GM13977 (cell line): ENCODE measurements at places on chromosomes 11 and 22.

DNA sequence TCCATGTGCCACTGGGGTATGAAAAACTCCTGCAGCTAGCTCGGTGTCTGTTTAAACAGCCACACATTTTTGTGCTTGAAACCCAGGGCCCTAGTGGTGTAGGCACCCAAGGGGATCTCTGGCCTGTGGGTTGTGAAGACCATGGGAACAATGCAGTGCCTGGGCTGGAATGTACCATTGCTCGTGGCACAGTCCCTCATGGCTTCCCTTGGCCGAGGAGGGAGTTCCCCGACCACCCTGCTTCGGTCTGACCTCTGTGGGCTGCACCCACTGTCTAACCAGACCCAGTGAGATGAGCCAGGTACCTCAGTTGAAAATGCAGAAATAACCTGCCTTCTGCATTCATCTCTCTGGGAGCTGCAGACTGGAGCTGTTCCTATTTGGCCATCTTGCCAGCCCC, 214.0 kb downstream of the TRPC6 start:
- DNase-seq: no peak

GRCh38 chr11:77644887-77645286, 7.3 kb upstream of the CLNS1A start:
- no peak for DNase-seq

GRCh38 chr11:132972565-132972964, 559.7 kb downstream of the OPCML start:
- DNase-seq: no peak

GRCh38 chr11:21710809-21711208, 482.1 kb upstream of the ANO5 start:
- DNase-seq: no peak

GRCh38 chr11:4798427-4799183, 5.6 kb downstream of the OR52R1 start:
- no peak for DNase-seq

DNA sequence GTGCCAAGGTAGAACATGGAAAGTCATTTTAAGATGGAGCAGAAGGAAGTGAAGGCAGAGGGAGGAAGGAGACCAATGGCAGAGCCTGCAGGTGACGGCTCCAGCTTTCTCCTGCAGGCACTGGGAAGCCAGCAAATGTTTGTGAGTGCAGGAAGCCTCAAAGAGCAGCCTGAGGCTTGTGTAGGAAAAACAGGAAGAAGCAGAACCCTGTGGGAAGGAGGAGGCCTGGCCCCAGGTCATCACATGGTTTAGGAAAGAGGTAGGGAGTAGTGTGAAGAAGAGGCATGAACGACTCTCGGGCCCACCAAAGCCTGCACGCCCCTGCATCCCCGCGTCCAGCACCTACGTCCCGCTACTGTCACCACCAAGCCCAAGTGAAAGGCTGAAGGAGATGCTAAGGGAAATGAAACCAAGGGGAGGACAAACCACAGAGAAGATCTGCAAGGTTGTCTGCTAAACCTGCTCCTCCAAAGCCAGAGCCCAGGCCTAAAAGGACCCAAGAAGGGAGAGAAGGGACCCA, 151.5 kb downstream of the CHST1 start:
- no peak for DNase-seq

DNA sequence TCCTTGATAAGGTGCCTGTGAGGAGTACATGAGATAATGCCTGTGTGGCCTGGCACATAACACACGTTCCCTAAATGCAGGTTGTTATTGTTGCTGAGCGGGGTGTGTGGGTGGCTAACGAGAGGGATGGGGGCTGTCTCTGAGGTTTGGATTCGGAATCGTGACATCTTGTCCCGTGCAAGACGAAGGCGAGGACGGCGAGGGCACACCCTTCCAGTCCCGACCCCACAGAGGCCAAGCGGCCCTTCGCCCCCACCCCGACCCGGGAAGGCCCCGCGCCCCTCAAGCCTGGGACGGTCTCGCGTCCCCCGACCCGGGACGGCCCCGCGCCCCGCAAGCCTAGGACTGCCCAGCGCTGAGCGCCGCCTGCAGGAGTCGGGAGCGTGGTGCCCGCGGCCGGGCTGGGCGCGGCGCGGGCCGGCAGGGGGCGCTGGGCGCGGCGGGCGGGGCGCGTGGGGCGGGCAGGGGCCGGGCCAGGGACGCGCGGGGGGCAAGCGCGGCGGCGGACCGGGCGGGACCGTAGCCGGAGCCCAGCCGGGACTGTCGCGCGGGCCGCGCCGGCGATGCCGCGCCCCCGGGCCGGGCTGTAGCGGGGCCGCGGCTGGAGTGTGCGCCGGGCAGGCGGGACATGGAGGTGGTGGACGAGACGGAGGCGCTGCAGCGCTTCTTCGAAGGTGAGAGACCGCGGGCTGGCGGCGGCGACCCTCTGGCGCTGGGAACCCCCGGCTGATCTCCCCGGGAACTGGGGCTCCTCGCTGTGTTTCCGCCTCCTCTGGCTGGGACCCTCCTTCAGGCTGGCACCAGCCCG, at the start of gene MYRF:
Gene MYRF (plus strand): TSS at position 520 of the 808 bp plus-strand sequence. CDS start 109 bp downstream, at position 629.
- peak; percentile 87 for DNase-seq

DNA sequence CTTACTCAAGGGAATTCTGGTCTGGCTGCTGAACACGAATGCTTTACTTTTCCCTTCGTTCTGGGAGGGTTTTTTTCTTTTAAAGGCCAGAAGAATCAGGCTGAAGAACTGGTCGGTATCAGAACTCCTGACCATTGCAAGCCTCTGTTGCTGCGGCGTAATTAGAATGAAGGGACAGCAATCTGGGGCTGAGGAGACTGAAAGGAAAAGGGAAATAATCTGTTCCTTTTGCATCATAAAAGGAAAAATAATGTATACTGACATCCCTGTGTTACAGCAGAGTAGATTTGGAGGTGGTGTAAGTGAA, 670 bp downstream of the SC5D start:
- DNase-seq: no peak

DNA sequence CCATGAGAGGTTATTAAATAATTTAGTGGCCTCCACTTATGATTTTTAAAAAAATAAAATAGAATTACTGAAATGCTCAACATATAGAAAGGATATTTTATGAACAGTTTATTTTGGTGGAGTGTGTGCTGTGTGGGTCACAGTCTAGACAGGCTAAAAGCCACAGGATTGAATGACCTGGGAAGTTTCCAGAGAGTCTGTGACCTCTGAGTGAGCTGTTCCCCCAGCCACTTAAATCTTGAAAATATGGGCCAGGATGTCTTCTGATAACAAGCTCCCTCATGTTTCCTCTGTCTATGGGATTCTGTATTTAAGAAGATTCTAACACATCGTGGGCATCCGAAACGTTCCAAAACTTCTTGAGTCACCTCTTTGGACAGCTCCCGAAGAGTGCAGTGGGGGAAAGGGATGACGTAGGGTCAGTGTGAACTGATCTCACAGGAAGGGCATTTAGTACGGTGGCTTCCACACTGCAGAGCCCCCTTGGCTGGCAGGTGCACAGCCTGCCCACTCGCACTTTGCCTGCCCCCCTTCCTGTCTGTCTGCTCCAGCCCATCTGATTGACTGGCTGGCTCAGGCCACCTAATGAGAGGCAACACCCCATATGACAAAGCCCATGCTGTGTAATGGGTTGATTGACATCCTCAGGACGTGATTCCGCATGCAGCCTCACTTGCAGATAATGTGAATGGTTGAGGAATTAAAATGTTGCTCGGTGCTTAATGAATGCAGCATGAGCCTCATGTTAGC, 97.4 kb downstream of the NTM start:
- DNase-seq: no peak

DNA sequence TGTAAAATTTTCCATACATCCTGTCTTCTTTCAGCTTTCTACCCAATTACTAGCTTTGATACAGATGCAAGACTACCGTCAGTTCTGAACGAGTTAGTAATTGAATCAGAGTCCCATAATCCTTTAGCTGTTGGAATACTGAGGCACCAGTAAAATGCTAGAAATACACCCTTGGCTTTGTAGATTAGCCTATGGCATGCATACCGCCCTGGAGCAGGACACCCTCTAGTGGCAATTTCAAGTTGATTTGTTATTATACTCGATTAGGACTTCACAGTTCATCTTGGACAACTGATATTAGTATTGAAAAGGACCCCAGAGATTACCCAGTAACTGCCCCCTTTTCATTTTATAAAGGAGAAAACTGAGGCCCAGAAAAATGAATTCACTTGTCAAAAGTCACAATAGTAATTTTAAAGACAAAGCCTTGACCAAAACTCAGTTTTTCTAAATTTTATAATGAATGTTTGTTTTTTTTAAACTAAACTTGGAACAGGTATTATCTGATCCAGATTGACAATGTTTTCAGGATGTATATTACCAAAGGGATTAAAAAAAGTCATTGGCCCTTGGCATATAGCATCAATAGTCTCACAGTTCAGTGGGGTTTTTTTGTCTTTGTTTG, 72.6 kb downstream of the HIPK3 start:
- DNase-seq: peak; percentile 34

DNA sequence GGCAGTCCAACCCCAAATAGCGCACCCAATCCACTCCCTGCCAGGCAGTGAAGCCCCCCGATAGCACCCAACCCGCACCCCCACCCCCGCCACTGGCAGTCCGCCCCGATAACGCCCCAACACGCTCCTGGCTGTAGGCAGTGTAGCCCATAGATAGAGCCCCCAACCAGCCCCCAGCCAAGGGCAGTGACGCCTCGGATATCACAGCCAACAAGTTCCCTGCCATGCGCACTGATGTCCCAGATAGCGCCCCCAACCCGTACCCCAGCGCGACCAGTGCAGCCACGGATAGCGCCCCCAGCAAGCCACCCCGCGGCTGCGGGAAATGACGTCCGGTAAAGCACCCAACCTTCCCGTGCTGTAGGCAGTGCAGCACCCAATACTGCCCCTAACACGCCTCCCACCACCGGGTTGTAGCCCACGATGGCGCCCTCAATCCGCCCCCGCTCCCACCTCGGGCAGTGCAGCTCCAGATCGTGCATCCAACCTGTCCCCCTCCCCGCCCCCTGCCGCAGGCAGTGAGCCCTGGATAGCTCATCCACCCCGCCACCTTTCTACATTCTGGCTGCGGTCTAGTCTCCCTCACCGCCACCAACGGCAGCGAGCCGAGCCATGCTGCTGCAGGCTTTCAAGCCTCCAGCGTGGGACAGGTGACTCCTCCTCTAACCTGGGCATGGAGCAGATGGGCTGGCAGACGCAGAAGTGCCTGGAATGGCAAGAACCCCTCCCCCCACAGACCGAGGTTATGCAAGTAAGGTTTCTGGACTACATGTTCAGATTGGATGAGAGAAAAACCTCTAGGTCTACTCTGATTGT, 625 bp downstream of the RFPL2 start:
- peak; percentile 48 for DNase-seq

DNA sequence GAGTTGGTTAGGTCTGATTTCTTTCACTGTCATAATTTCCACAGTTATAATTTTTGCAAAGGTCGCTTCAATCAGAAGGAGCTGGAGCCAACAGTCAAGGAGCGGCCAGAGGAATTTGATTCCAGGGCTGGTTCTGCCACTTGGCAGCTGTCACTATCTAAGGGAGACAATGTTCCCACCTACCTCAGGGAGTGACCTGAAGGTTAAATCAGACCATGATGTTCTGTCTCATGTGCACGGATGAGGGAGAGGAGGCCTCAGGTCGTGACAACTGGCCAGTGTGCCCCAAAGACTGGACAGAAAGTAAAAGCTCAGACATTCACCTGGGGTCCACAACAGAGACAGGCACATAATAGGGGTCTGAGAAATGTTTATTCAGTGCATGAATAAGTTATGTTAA, 7.6 kb downstream of the MRGPRD start:
- DNase-seq: no peak

- DNase-seq: no peak
These were observed 30.7 kb downstream of the FGF4 start for GRCh38 chr11:69744435-69744834.

DNA sequence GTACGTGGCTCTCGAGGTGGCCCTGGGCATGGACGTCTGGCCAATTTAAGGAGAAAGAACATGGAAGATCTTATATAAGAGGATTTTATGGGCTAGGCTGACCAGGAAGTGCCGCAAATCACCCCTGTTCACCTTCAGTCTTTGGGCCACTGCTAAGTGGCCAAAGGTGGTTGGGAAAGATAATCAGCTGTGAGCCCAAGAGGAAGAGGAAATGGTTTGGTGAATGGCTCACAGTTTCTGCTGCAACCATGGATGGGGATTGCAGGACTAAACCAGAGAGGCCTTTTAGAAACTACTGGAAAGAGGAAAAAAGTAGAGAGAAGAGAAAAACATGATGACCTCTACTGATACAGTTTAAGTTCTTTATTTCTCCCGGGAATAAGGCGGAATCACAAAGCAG, 96.0 kb upstream of the ARHGAP20 start:
- DNase-seq: no peak

DNA sequence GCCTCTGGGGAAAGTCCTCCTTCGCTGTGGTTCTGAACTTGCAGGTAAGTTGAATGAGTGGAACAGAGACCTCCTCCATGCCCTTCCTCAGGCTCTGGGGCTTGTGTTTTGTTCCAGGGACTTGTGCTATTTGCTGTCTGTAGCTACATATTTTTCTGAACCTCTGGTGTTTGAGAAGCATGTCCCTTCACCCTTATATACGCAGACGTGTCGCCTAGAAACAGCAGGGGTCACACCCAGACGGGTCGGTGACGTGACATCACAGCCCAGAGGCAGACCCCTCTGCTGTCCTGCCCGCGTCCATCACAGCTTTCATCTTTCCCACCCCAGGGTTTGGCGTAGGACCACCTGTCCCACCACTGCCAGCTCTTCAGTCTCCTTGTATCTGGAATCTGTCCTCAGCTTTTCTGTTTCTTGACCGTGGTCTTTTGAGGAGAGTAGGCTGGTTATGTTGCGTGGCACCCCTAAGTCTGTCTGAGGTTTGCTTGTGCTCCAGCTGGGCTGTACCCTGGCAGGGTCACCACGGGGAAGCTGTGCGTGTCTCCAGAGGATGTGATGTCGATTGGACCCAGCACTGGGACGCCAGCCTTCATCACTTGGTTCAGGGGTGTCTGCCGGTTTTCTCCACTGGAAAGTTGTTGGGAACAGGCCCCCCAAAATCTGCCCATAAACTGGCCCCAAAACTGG, 13.4 kb upstream of the MUC5B start:
- DNase-seq: no peak

- no peak for DNase-seq
These were observed 325.7 kb upstream of the C11orf87 start for GRCh38 chr11:109096266-109096665.

DNA sequence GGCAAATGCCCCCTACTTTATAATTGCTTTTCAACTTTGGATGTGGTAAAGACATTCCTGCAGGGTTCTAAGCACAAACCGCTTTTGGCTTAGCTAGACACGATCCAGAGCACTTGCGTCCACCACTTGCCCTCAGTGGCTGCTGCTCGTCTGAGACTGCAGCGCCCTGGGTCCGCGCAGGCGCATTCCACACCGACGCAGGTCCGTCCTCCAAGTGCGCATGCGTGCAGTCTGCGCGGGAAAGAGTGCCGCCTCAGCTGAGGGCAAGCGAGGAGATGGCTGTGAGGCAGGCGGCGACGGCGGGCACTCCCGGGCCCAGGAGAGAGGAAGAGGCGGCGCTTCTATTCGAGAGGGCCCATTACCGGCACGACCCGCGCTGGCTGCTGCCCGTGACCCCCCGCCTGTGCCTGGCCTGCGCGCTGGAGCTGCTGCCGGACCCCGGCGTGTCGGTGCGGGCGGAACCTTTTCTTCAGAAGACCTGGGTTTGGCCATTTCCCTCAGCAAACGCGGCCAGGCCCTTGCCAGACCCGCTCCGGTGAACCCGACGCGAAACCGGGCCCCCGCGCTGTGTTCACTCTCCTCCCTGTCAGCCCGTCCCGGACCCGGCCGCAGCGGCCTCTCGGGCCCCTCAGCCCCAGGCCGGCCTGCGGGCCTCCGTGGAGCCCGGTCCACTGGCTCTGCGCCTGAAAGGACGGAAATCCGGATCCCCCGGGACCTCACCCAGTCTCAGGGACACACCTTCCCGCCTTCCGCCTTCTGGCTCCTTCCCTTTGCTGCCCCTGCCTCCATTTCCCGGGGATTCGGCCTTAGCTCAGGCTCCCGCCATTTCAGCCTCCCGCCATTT, at the start of gene MEI1:
Gene MEI1 (plus strand): TSS at position 240 of the 844 bp plus-strand sequence. CDS start 36 bp downstream, at position 276.
- DNase-seq: peak; percentile 96

GRCh38 chr22:22692707-22693530, 48.5 kb downstream of the GGTLC2 start:
- DNase-seq: peak; percentile 36
